Stimulated activated CD4-positive, alpha-beta T cell treated with anti-CD3 and anti-CD28 coated beads, Interleukin-1b, Interleukin-23, amount 100 ng/mL, for 24 hours (primary cell): ENCODE measurements at places on chromosomes 7 and 10.

DNA sequence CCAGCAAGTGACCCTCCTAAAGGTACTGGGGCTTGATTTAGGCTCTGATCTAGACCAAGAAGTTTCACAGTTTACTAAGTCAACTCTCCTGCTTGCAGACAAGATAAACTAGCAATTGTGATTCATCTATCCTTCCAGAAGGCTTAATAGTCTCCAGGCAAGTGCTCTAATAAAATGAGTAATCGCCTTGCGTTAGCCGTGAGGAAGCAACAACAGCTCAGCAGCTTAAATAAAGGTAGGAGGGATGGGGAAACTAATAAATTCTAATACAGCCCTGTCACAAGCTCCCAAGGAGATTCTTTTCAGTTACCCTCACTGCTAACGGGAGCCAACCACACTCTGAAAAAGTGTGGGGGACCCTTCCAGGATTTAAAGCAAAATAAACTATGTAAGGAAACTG is 48.4 kb downstream of the FRMD4A start:
- DNase-seq = no peak

DNA sequence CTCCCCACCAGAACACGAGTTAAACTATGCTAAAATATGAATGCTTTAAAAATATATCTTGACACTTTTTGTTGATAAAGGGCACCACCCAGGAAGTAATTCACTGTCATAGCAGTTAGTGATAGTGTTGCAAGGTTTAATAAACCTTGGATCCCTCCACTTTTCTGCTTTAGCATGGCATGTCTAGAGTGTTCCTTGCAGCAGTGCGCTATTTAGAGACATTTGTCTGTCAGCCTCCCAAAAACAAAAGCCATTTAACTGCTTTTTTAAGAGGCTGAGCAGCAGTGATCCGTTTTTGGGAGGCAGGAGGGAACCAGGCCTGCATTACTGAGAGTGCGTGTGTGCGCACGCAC is 69.6 kb upstream of the RAB11FIP2 start:
- DNase-seq = no peak

GRCh38 chr7:125197731-125198393 is 268.2 kb upstream of the POT1 start:
- DNase-seq = no peak

- DNase-seq = no peak
Measured at GRCh38 chr10:14074062-14074884, 256.5 kb downstream of the FRMD4A start.

DNA sequence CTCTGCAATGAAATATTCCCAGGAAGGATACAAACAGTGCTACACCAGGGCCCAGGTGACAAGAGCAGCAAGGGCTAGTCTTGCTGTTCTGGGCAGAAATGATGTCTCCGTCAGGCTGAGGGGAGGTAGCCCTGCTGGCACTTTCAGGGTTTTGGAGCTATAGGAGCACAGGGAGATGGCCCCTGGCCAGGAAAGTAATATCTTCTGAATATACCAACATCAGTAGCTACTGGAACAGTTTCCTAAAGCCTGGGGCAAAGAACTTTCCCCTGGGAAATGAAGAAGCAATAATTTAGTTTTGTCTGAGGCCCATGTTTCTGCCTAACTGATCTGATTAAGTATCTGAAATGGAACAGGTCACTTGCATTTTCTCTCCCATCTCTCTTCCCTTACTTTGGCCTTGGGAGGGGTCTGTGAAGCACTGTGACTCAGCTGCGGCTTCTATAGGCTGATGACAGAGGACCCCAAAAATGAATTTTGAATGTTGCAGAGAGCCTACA is 489.1 kb upstream of the PODXL start:
- no peak for DNase-seq

DNA sequence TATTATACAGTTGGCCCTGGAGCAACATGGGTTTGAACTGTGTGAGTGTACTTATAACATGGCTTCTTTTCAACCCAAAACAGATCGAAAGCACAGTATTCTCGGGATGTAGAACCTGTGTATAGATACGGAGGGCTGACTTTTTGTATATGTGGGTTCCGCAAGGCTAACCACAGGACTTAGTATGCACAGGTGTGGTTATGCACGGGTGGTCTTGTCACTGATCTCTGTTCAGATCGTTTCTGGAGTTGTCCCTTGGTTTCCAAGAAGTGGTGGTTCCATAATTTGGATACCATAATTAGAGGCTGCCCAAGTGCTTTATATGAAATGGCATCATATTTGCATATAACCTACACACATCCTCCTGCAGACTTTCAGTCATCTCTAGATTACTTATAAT is 10.9 kb upstream of the BHLHA15 start:
- DNase-seq = no peak

DNA sequence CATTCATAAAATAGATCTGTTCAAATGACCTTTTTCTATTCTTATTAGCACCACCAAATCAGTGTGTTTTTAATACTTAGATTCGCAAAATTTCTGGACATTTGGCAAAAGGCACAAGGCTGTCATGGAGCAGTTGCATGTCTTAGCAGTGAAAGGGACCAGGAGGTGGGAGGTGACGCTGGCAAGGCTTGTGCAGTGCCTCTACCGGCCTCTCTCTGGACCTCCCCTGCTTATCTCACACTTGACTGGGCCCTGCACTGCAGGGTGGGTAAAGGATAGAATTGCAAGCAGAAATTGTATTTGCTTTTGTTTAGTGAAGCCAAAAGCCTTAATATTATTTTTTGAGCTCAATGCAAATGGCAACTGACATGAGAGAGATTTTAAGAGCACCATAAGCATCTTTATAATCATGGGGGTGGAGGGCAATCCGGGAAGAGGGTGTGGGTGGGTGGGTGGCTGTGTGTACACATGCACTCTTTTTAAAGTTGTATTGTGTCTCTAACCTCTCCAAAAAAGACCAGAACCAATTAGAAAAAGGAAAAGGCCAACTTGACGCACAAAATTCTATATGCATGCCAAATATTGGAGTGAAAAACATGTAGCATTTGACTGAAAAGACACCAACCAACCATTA is 106.3 kb downstream of the WNT2 start:
- DNase-seq = no peak

DNA sequence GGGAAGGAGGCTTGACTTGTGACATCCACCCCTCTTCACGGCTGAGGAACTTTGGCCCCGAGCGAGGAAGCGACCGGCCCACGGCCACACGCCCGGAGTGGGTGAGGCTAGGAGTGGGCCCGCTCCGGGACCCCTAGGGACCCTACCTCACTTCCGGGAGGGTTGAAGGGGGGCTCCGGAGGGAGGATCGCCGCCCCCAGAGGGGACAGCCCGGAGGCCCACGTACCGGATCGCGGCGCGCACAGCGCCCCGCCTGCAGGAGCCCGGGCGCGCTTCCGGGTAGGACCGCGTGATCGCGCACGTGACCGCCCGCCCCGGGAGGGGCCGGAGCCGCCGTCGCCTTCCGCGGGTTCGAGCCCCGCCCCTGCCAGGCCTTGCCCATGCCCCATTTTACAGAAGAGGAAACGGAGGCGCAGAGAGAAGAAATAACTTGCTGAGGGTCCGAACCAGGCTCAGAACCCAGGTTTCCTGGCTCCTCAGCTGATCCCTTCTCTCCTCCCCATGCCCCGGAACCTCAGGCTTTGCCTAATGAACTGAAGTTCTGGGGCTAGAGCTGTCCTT is at the start of gene HPS1:
HPS1 (minus strand) TSS at position 275 of the 561 bp plus-strand sequence. CDS start 3,695 bp downstream, outside the sequence.
- DNase-seq = peak; percentile 78

DNA sequence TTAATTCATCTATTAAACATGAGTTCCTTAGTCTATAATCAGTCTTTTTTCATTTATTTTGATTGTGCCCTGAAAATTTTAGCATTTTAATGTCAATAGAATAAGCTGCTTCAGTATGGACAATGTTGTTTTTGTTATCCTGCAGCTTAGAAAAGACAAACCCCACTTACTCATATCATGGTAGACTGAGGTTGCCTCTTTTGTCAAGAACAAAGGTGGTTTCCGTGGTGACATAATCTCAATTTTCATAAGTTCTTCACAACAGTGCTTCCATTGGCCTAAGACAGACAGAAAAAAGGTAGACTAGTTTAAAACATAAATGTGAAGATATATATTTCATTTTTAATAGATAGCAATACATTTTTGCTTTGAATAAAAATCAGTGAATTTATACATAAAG is 69.1 kb downstream of the RTKN2 start:
- DNase-seq = no peak

- no peak for DNase-seq
Measured at GRCh38 chr10:78225594-78225993, 191.9 kb downstream of the RPS24 start.

GRCh38 chr10:123835575-123835974 is 56.0 kb downstream of the CPXM2 start:
- DNase-seq = no peak

DNA sequence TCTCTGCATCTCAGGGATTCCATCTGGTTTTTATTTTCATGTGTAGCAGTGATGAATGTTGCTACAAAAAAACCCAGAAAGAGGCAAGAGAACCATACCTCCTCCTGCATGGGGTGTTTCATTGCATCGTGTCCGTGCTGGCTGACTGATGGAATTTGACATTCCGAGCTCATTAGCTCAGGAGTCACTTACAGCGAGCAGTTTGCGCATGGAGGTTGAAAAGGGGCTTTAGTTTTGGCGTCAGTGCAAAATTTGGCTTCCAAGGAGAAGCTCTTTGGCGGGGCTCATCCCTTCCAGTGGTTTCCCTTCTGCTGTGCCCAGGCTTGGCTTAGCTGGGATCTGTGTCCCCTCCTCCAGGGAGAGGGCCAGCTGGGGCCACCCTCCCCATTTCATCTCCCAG is 25.8 kb downstream of the EMX2 start:
- DNase-seq = no peak

- no peak for DNase-seq
Measured at GRCh38 chr10:126935263-126935946, 30.2 kb downstream of the DOCK1 start.

DNA sequence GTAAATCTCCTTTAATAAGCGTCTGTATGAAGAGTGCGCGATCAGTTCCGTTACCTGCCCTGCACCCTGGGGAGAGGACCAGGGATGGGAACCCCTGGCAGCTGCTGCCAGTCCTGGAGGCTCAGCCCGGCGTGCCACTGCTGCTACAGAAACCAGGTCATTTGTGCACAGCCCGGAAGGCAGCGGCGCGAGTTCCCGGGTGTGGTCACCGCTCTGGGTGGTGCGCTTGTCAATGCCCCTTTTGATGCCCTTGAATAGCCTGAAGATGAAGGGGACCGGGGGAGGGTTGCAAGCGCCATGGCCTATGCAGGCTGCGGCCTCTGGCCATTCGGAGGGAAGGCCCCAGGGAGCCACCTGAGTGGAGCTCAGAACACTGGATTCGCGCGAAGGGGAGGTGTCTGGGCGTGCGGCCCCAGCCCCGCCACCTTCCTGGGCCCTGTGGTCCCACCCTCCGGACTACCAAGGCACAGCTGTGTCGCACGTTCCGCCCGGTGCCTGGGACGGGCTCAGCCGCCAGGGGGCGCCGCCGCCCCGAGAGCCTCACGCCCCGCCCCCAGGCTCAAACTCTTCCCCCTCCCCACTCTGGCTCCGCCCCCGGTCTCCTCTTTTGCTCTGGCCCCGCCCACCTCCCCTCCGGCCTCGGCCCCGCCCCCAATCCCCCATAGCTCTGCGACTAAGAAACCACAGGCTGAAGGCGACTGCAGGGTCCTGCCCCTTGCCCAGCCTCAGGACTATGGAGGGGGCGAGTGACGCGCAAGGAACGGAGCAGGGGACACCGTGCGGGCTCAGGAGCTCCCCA is 16.5 kb downstream of the AP5Z1 start:
- peak; percentile 59 for DNase-seq

DNA sequence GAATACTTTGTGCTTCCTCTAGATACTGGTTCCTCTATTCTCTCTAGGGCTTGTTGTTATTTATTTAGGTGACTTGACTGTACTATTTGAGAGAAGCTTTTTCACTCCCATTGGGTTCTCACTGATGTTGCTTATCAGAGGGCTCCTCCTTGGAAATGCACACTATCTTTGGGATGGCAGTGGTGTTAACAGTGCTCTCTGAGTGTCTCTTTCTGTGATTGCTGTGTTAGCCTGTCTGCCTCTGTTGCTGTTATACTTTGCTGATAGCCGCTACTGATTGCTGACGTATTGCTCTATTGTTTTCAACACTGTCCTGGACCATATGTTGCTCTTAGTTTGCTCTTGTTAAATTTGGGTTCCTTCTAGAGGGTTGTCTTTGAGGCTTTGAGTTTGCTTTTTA is 34.7 kb downstream of the ZNF33A start:
- DNase-seq = no peak

DNA sequence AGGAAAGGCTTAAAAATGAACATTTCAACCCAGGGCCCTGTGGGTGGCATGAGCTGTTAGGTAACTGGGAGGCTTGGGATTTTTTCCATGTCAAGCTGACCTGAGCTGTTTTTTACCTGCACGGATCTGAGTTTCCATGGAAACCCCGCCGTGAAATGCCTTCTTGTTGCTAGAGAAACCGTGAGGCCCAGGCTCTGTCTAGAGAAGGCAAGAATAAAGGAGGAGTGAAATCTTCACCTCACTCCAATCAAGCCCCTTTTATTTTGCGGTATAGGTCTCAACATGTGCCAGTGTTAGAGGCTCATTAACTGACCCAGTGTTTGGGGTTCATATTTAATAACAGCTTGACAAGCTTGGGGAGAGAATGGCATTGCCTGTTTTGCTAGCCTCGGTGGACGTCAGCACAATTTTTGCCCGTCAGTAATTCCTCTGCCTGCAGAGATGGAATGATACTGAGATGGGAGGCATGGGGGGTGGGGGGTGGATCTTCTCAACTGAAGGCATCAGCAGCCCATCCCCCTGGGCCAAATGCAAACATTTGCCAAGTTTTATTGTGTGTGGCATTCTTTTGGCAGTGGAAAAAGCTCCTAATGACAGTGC is 48.9 kb upstream of the PDCD4 start:
- DNase-seq = no peak

DNA sequence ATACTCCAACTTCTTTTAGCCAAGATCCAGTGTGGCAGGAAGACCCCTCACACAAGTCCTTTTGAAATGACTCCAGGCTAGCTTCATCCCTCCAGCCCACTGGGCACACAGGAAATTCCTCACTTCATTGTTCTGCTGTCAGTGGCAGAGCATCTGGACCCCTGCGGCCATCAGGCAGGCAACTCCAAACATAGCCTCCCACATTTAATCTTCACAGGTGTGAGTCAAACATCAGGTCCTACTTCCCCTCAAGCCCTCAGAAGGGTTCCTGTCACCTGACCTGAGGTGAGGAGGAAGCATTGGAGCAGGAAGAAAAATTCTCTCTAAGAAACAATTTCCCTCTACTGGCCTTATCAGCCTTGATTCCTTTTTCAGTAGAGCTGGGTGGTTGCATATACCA is 51.1 kb upstream of the C1GALT1 start:
- DNase-seq = no peak

DNA sequence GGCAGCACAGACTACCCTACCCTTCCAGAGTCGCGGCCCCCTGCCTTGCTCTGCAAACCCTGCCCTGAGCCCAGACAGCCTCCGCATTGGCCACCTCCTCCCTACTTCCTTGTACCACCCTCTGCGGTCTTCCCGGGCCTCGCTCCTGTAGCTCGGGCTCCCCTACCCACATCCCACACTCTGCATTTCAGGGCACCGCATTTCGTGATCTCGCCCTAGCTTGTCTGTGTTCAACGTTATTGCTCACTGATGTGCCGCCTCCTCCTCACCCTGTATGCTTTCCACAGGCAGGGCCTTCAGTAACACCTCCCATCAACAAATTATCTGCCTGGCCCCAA is 6.6 kb downstream of the PDIA4 start:
- no peak for DNase-seq
